Left kidney (tissue), 8 donors: ENCODE measurements at places on chromosomes 6 and 20. TPM values are rescaled to one million over a fixed set of nuclear protein-coding genes. Genes with fewer than 3 reads are reported as not detected.

MED20 gene
- polyA plus RNA-seq = 41.4 TPM

TRERF1 gene
- polyA plus RNA-seq = 17.2 TPM

IP6K3 gene
- 1.0 TPM for polyA plus RNA-seq

GPX5 gene
- polyA plus RNA-seq = not detected

ZNF391 gene
- polyA plus RNA-seq = 13.5 TPM
